ENCODE measurements at places on chromosomes 3 and 15.

- no peak for DNase-seq
These were observed 44.6 kb downstream of the POMGNT2 start for GRCh38 chr3:43061101-43061895.

- DNase-seq: no peak
These were observed 9.7 kb downstream of the SLC12A6 start for GRCh38 chr15:34327906-34328305.

DNA sequence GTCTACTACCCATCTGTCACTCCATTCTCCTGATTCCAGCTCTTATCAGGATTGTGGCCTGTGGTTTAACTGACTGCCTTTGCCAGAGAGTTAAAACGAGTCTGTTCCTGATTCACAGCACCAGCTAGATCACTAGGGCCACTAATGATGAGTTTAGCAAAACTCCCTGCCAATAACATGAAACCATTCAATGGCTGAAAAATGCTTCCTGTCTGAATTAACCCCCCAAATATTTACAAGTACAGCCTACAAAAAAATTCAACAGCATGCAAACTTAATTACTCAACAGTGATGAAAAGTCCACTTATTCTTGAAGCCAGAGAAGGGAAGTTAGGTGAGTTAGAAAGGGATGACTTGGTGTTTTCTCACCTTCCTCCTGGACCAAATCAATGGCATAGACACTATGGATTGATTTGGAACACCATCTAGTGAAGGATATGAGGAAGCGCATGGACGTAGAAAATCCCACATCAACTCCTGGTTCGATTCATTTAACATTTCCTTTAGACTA, 141.4 kb downstream of the TGFBR2 start:
- DNase-seq: no peak

GRCh38 chr3:176937541-176937940, 259.7 kb downstream of the TBL1XR1 start:
- DNase-seq: no peak

- DNase-seq: no peak
These were observed 98.7 kb downstream of the SMAD6 start for GRCh38 chr15:66800584-66801235.

DNA sequence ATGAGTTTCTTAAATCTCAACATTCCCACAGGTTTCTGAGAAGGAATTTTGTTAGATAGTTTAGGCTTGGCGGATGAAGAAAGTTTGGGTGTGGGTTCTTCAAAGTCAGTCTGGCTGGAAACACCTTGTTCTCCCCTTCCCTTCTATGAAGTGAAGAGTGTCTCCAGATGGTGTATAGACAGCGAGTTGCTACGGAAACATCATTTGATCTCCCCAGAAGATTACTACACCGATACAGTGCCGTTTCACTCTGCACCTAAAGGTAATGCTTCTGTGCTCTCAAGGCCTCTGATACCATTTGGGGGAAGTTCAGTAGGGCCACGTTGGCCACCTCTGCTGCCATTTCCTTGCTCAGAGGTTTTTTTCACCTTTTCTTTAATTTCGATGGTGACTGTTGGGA, 20.6 kb downstream of the DLEC1 start:
- no peak for DNase-seq

- no peak for DNase-seq
These were observed 230.9 kb upstream of the EIF1B start for GRCh38 chr3:40078590-40078989.

DNA sequence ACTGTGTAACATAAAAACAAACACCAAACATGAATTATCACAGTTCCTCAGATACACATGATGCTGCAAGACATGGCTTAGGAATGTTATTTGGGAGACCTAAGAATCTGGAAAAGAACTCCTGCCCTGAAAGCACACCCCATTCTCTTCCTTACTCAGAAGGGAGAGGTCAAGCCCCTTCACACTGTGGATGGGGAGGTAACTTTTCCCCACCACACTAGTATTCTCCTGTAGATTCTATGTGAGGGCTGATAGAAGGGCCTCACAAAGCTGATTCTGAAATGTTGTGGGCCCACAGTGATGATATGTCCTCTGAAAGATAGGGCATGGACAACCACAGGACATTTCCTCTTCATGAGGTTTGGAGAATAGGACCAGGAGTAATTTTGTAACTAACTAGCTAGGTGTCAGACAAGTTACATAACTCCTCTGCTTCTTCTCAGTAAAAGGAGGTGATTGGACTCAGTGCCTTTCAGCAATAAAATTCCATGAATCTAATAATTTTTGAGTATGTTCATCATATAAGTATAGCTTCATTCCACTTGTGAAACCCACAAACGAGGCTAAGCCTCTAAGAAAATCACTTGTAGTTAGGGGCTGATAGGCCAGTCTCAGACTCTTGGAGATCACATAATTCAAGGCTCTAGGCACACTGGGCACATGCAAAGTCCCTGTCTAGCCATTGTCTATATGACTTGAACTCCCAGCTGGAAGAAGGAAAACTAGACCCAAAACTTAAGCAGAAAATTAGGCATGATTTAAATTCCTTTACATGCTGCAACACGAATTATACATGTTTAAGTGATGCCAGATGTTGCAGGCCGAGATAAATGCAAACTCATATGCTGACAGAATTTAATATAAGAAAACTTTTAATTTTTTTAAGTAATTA, 7.5 kb downstream of the PTX3 start:
- DNase-seq: no peak

- no peak for DNase-seq
These were observed 391.6 kb upstream of the PROK2 start for GRCh38 chr3:72176537-72177041.

GRCh38 chr15:70142322-70143191, 44.8 kb upstream of the TLE3 start:
- DNase-seq: no peak

DNA sequence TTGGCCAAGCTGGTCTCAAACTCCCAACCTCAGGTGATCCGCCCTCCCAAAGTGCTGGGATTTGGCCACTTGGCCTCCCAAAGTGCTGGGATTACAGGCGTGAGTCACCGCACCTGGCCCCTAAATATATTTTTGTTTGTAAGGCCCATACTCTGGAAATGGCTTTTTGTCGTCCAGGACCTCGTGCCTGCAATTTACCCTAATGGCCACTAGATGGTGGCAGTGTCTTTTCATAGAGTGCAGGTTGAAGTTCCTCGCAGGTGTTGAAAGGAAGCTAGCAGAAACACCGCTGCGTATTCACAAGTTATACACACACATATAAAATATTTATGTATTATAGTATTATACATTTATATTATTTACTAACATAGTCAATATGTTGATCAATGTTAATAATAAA, 97.2 kb downstream of the LRTM1 start:
- no peak for DNase-seq

DNA sequence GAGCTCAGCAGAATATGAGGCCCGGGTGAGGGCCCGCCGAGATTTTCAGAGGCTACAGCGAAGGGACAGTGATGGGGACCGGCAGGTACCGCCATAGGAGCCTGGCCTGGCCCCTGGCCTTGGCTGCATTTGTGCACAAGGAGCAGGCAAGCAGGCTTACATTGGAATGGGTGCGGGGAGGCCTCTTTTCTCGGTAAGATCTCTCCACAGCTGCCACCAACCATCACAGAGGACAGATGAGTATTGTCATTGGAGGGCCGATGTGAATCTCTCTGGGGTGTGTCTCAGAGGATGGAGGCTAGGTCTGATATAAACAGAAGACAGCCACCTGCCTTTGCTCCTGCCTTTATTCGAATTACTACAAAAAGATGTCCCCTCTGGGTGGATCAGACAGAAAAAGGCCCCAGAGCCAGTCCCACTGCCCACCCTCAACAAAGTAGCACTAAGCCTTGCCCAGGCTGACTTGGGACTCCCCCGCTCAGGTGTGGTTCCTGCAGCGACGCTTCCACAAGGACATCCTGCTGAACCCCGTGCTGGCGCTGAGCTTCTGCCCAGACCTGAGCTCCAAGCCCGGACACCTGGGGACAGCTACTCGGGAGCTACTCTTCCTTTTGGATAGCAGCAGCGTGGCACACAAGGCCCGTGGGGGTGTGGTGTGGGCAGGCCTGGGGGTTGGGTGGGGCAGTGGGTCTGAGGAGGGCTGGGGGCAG, 5.4 kb downstream of the VWA5B2 start:
- no peak for DNase-seq

DNA sequence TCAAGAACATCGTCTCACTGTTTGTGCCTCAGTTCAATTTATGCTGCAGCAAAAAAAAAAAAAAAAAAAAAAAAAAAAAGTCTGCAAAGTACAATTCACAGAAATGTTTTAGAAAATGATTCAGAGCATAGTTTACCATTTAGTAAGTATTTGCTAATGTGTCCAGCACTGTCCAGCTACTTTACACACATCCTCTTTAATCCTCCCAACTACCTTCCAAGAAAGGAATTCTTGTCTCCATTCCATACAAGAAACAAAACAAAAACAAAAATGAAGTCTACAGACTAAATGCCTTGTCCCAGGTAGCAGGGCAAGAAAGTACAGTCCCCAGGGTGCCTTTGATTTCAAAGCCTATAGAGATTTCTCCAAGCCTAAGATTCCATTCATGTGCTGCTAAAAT, 38.9 kb upstream of the SNTN start:
- no peak for DNase-seq

- DNase-seq: no peak
These were observed 25.8 kb upstream of the MTHFS start for GRCh38 chr15:79922512-79923078.

DNA sequence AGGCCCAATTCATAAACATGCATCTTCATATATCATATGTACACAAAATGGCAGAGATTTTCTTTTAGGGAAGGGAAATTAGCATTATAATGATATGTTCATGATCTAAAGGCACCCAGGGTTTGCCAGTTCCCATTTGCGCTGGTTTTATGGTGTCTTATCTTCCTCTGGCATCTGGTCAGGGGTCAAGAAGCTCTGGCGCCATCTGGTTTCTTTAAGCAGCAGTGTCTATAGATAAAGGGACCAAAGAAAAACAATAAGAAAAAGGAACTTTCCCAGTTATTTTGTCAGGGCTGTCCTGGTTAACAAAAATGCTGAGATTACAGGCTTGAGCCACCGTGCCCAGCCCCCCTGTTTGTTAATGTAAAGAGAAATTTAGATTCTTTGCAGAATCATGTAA, 3.3 kb upstream of the DCP1A start:
- no peak for DNase-seq

GRCh38 chr3:171810629-171811294, 479 bp upstream of the PLD1 start:
- DNase-seq: no peak

DNA sequence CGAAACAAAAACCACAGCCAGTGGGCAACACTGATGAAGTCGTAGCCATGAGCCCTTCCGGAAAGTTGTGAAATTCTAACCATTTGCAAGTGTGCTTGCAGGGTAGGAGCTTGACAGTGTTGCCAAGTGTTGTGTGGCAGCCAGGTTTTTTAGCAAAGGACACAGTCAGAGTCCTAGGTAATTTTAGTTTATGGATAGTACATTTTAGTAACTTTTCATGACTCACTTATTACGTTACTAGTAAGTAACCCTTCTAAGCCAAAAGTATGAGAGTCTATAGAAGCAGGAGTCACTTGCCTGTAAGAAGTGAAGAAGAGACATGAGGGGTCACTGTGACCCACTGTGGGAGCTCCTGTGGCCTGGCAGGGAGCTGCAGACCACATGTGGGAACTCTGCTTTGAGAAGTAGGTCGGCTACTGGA, 54.8 kb upstream of the ADPGK start:
- DNase-seq: no peak

DNA sequence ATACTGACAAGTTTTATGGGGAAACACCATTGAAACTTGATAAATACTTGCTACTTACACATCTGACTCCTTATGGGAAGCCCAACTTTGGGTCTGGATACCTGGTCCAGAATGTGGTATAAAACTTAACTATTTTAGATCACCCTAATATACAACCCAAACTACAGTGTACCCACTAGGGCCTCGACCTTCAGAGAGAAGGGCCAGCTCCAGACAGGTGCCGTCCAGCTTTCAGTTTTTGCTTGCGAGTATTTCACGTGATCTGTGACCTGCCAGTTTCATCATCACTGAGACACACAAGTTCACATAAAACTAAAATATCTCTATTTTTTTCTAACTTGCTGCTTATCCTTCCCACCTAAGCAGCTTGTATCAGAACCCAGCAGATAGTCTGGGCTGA, 59.3 kb upstream of the RPL35A start:
- DNase-seq: no peak

DNA sequence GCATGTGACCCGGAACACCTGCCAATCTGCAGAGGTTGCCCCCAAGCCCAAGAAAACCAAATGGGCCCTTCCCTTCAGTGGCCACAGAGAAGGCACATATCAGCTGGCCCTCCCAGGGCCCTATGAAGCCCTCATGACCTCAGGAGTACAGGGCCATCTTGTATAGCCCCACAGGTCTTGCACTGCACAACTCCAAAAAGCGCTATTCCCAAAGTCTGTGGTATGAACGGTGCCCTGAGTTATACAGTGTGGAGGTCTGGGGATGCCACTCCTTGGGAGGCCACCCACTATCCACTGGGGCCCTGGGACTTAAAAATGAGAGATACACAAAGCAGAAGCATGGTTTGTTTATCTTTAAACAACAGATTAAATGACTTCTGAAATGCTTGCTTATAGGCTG, 61.5 kb downstream of the CAPN7 start:
- DNase-seq: no peak

GRCh38 chr3:140399871-140400270, 278.0 kb upstream of the TRIM42 start:
- no peak for DNase-seq

DNA sequence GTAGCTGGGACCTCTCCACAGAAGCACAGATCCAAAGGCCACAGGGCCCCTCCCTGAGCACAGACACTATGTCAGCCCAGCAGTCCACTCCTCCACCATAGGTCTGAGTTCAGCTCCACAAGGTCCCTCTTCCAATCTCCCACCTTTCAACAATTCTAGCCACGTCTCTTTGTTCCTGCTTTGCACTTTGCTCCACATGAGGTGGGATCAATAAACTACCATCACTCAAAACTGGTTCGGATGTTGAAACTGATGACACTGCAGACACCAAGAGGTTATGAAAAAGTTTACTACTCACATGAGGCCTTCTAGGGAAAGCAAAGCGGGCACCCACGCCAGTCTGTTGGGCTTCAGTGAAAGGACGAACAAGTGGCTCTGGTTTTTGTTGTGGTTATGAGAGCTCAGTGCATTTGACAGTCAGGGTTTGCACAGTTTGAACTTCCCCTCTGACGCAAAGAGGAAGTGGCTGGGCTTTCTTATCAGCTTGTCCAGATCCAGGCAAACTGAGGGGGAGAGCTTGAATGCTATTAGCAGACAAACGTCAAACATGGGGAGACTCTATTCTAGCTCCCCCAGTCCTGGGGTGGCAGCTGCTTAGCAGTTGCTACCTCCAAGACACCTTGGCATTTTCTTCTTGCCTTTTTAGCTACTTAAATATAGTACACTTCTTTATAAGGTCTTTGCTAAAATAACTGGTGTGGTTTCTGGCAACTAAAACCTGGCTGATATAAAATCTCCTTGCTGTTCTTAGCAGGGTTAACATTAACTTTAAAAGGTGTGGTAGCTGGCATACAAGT, 37.8 kb downstream of the ZNF445 start:
- peak; percentile 33 for DNase-seq

DNA sequence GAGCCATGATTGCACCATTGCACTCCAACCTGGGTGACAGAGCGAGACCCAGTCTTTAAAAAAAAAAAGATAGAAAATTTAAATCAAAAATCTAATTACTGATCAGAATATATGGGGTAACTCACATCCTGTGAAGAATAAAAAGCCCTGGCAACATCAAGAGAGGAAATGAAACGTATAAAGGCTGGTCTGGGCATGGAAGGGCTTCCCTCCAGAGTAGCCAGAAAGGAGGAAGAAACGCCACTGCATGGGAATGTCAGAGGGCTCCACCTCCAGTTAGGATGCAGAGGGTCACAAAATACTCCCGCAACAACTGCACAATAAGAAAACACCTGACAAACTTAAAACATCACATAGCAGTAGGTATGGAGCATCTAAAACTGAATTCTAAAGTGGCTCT, 4.9 kb upstream of the IQCF1 start:
- DNase-seq: no peak
